Ascending aorta (tissue), 2 donors: ENCODE measurements at places on chromosomes 16 and 17. TPM values are rescaled to one million over a fixed set of nuclear protein-coding genes. Genes with fewer than 3 reads are reported as not detected.

- H3K27me3 ChIP-seq = no peaks in the 10 kb centered on the region
- no peaks in the 10 kb centered on the region for H3K36me3 ChIP-seq
- H3K4me1 ChIP-seq = no peaks in the 10 kb centered on the region
- no peak overlapping the region for H3K27ac ChIP-seq
These were observed 67.0 kb downstream of the PLCG2 start for GRCh38 chr16:81846105-81846504.

DNA sequence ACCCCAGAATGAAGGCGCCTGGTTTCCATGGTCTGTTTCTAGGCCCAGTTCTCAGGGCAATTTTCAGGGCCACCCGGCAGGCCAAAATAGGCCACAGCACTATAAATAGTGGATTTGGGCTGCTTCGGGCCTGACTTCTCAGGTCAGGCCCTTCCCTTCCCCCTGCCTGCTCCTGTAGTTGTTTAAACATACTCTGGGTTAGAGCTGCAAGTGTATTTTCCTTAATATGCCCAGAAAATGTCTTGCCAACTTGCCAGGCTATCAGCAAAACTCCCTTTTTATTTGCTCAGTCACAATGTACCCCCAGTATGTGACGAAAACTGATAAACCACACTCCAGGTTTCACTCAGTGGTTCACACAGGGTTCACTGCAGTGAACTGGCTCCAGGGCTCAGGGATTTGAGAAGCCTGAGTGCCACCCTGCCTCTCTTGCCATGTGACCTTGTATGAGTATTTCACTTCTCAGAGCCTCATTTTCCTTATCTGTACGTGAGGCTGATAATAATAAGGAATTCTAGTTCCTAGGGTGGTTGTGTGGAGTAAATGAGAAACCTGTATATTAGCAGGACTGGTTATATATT, 76.5 kb downstream of the GPRC5B start:
- DNase-seq = no peak
- H3K27me3 ChIP-seq = no peaks in the 10 kb centered on the region
- peaks cover 9% of the 10 kb centered on the region for H3K4me1 ChIP-seq
- H3K27ac ChIP-seq = peak overlapping the region; percentile 64
- no peaks in the 10 kb centered on the region for H3K36me3 ChIP-seq

DNA sequence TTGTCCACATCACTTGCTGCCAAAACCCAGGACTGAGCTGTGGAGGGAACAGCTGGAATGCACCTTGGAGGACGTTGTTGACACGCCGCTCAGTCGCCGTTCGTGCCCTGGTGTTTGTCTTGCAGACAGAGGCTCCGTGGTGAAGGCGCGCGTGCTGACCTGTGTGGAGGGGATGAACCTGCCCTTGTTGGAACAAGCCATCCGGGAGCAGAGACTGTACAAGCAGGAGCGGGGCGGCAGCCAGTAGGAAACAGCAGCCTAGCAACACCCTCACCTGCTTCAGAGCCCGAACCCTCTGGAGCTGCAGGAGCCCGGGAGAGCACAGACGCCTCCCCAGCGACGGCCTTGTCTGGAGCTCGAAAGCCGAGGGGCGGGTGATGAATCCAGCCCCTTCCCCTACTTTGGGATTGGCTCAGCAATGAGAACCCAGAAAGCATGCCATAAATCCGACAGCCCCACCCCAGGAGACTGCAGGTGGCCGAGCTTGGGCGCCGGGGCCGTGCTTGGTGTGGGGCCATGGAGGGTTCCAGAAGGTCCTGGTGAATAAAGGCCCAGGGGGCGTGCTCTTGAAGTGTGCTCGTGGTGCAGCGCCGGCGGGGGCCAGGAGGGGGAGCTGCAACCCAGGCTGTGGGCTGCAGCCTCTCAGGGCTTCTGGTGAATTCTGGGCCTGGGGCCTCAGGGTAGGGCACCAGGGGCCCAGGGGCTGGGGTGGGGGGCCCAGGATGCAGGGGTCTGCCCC, 470 bp upstream of the CDK3 start:
- H3K27ac ChIP-seq = no peak overlapping the region
- H3K36me3 ChIP-seq = no peaks in the 10 kb centered on the region
- no peaks in the 10 kb centered on the region for H3K4me1 ChIP-seq
- DNase-seq = no peak
- no peaks in the 10 kb centered on the region for H3K27me3 ChIP-seq
- H3K4me3 ChIP-seq = no peak overlapping the region

GRCh38 chr16:6864244-6864643, 468.4 kb upstream of the RBFOX1 start:
- no peaks in the 10 kb centered on the region for H3K4me1 ChIP-seq
- no peak for DNase-seq
- H3K36me3 ChIP-seq = no peaks in the 10 kb centered on the region

DNA sequence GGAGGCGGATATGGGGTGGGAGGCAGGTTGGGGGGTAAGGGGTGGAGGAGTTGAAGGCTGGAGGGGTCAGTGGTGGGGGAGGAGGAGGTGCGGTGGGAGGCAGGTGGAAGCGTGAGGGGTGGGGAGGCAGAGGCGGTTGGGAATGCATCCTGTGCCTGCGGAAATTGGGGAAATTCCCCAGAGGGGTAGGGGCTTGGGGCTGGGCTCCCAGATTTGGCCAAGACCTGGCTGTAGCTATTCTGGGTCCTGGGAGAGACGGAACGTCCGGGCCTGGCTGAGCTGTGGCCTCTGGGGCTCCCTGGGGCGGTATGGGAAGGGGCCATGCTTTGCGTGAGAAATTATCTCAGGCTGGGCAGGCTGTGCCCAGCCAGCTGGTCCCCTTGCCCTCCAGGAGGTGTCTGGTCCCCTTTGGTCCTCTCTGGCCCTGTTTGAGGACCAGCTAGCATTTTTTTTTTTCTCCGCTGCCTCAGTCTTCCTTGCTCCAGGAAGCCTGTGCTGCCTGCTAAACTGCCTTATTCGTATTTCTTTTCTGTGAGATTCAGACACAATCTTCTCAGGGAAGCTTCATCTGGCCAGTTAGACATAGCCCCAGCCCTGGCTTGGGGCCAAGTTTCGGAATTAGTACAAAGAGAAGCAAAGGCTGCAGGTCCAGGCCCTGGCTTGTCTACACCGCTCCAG, 7.3 kb upstream of the TRPV2 start:
- peaks cover 10% of the 10 kb centered on the region for H3K4me1 ChIP-seq
- H3K36me3 ChIP-seq = no peaks in the 10 kb centered on the region
- peak overlapping the region; percentile 4 for H3K4me3 ChIP-seq

DNA sequence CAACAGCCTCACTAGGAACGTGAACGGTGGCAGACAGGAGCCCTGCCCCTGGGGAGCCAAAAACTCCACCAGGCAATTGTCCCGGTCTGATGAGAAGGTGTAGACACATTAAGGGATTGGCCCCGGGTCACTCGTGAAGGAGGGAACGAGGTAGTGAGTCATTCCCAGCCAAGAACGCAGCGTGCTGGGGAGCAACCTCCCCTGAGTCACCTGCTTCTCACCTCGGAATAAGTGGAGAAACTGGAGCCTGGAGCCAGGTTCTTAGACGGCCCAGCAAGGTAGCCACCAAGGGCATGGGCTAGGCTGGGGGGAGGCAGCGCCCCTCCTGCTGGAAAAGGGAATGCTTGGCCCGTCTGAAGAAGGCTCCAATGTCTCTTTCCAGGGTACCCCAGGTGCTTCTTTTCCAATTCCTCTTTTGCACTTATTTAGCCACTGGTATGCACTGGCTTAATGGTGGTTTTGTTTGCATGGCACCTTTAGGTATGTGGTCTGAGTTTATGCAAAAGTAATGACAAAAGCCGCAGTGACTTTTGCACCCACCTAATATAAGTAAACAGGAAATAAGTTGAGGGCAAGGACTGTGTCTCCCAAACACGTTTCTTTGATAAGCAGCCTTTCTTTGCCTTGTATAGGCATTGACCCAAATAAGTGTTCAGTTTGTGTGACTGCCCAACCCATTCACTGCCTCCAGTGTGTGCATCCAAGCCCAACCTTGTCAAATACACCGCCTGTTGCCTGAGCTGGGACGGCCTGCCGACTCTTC, 1.8 kb upstream of the HELZ start:
- peaks cover 9% of the 10 kb centered on the region for H3K4me1 ChIP-seq
- peak overlapping the region; percentile 91 for H3K4me3 ChIP-seq
- H3K27ac ChIP-seq = no peak overlapping the region
- peaks cover 3% of the 10 kb centered on the region for H3K36me3 ChIP-seq
- no peaks in the 10 kb centered on the region for H3K27me3 ChIP-seq
- DNase-seq = no peak

- no peaks in the 10 kb centered on the region for H3K4me1 ChIP-seq
- H3K27me3 ChIP-seq = no peaks in the 10 kb centered on the region
- H3K27ac ChIP-seq = no peak overlapping the region
- H3K36me3 ChIP-seq = no peaks in the 10 kb centered on the region
- H3K4me3 ChIP-seq = no peak overlapping the region
These were observed 24.4 kb downstream of the TRIM16 start for GRCh38 chr17:15659663-15660062.

- H3K4me1 ChIP-seq = peaks cover 4% of the 10 kb centered on the region
- no peaks in the 10 kb centered on the region for H3K27me3 ChIP-seq
- no peak for DNase-seq
- peak overlapping the region; percentile 85 for H3K4me3 ChIP-seq
- no peaks in the 10 kb centered on the region for H3K36me3 ChIP-seq
These were observed 8.5 kb upstream of the ZFHX3 start for GRCh38 chr16:73056448-73056847.

- H3K36me3 ChIP-seq = no peaks in the 10 kb centered on the region
- no peak overlapping the region for H3K4me3 ChIP-seq
- DNase-seq = no peak
- H3K27ac ChIP-seq = no peak overlapping the region
These were observed 313.3 kb downstream of the FOXL1 start for GRCh38 chr16:86891631-86892030.

DNA sequence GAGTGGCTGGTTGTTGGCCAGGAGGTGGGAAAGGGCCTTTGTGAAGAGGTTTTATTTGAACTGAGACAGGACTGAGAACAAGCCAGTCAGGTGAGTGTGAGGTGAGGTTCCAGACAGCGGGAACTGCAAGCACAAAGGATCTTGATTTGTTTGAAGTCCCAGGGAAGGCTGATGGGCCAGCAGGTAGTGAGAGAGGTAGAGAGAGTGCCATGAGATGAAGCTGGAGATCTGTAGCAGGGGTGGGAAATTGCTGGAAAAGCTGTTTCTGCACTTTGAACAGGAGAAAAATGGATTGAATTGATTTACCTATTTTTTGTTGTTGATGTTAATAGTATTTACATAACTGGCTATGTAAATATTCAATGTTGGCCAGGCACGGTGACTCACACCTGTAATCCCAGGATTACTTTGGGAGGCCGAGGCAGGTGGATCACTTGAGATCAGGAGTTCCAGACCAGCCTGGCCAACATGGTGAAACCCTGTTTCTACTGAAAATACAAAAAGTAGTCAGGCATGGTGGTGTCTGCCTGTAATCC, 7.7 kb upstream of the DCTPP1 start:
- no peaks in the 10 kb centered on the region for H3K36me3 ChIP-seq
- H3K4me3 ChIP-seq = no peak overlapping the region
- no peak for DNase-seq
- H3K27me3 ChIP-seq = no peaks in the 10 kb centered on the region
- no peak overlapping the region for H3K27ac ChIP-seq
- H3K4me1 ChIP-seq = no peaks in the 10 kb centered on the region

- no peak for DNase-seq
- peak overlapping the region; percentile 74 for H3K27ac ChIP-seq
- H3K4me3 ChIP-seq = no peak overlapping the region
- H3K27me3 ChIP-seq = no peaks in the 10 kb centered on the region
These were observed 11.4 kb downstream of the ZDHHC7 start for GRCh38 chr16:84999857-85000480.

GRCh38 chr17:8557176-8557806, 73.2 kb downstream of the MYH10 start:
- H3K27ac ChIP-seq = peak overlapping the region; percentile 41
- DNase-seq = peak; percentile 76
- peaks cover 52% of the 10 kb centered on the region for H3K4me1 ChIP-seq

GRCh38 chr16:53864819-53865493, 161.0 kb downstream of the FTO start:
- no peak for DNase-seq
- H3K27me3 ChIP-seq = no peaks in the 10 kb centered on the region
- H3K27ac ChIP-seq = no peak overlapping the region
- no peak overlapping the region for H3K4me3 ChIP-seq
- H3K36me3 ChIP-seq = peaks cover 9% of the 10 kb centered on the region
- H3K4me1 ChIP-seq = no peaks in the 10 kb centered on the region

GRCh38 chr16:88782454-88783390, 2.3 kb downstream of the PIEZO1 start:
- no peaks in the 10 kb centered on the region for H3K27me3 ChIP-seq
- H3K4me1 ChIP-seq = peaks cover 33% of the 10 kb centered on the region

GRCh38 chr16:31145398-31145990, 4.4 kb downstream of the PRSS36 start:
- H3K36me3 ChIP-seq = no peaks in the 10 kb centered on the region
- no peak for DNase-seq
- peaks cover 6% of the 10 kb centered on the region for H3K4me1 ChIP-seq
- H3K27me3 ChIP-seq = no peaks in the 10 kb centered on the region
- H3K4me3 ChIP-seq = no peak overlapping the region

Gene PRDM7
- not detected for total RNA-seq

Gene CDH13
- 160 TPM for total RNA-seq

Gene KRTAP3-2
- total RNA-seq = not detected

Gene USP32
- total RNA-seq = 11.9 TPM
